ENCODE measurements at places on chromosomes 6 and 20. TPM values are rescaled to one million over a fixed set of nuclear protein-coding genes. Genes with fewer than 3 reads are reported as not detected.
A peak's percentile ranks its signal among the peaks of the same experiment; 100 is the strongest.

DNA sequence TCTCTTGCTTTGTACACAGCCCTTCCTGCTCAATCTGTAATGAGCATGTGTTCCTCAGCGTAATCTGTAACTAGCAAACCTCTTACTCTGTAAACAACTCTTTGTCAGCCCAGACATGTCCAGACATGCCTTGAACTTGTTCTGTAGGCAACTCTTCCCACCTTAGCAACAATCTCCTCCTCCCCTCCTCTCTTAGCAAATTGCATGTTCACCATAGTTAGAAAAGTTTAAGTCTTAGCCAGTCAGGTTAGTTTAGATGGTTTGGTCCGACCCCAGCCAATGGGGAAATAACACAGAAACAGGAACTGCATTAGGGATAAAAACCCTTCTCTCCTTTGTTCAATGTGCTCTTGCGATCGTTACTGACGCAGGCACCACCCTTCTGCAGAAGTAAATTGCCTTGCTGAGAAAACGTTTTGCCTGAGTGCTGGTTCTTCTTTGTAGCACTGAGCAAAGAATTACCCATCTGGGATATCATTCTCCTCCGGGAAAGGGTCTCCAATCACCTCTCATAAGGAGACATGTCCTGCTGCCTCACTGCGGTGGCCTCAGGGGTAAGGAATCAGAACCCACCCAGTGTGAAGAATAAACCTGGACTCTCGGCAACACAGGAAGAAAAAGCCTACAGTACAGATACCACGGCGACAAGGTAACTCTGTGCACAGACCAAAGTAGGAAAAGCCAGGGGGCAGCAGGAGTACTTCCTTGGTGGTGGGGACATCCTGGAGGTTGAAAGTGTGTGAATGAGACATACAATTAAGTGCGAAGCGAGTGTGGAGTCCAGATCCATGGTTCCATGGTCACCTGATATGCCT is 26.2 kb downstream of the PLN start:
- H3K4me1 ChIP-seq: no peaks in the 10 kb centered on the region
- no peak overlapping the region for H3K4me3 ChIP-seq
- no peak overlapping the region for H3K27ac ChIP-seq
- no peaks in the 10 kb centered on the region for H3K27me3 ChIP-seq
- DNase-seq: no peak

Gene GTF2H4
- polyA plus RNA-seq: 42.0 TPM

- no peak overlapping the region for H3K27ac ChIP-seq
- no peak for DNase-seq
- peaks cover 2% of the 10 kb centered on the region for H3K27me3 ChIP-seq
- no peaks in the 10 kb centered on the region for H3K36me3 ChIP-seq
- peaks cover 4% of the 10 kb centered on the region for H3K4me1 ChIP-seq
- H3K4me3 ChIP-seq: no peak overlapping the region
Observed at GRCh38 chr20:1472556-1473245, 6.1 kb upstream of the NSFL1C start.

DNA sequence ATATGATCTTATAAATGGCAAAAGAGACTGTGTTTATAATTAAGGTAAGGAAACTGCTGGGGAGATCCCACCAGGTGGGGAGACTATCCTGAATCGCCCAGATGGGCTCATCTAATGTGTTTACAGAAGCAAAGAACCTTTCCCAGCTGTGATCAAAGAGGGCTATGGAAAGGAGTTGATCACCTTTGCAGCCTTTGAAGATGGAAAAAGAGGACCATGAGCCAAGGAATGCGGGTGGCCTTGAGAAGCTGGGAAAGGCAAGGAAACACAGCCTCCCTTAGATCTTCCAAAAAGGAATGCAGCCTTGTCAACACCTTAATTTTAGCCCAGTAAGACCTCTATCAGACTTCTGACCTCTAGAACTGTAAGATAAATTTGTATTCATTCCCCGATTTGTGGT is 66.5 kb upstream of the ADGRG6 start:
- no peak for DNase-seq
- peaks cover 6% of the 10 kb centered on the region for H3K4me1 ChIP-seq
- no peaks in the 10 kb centered on the region for H3K36me3 ChIP-seq
- no peak overlapping the region for H3K4me3 ChIP-seq
- H3K27ac ChIP-seq: no peak overlapping the region

- no peak for DNase-seq
- H3K4me3 ChIP-seq: no peak overlapping the region
- H3K27ac ChIP-seq: no peak overlapping the region
- no peaks in the 10 kb centered on the region for H3K36me3 ChIP-seq
Observed at GRCh38 chr20:13678944-13679343, 40.2 kb upstream of the TASP1 start.

DNA sequence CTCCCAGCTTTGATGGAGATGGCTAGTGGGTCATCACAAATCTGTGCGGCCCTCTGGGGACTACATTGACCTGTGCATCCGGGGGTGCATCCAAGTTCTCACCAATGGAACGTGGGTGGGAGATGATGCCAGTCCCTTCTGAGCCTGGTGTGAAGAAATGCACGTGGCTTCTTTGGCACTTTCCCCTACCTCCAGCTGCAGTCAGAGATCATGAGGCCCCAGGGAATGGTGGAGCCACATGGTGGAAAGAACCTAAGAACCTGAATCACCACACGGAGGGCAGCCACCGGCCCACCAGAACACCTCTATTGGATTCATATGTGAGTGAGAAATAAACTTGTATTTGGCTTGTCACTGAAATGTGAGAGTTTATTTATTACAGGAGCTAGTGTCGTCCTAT is 9.9 kb upstream of the CDKN1A start:
- H3K36me3 ChIP-seq: no peaks in the 10 kb centered on the region
- DNase-seq: no peak
- no peak overlapping the region for H3K4me3 ChIP-seq
- H3K4me1 ChIP-seq: peaks cover 11% of the 10 kb centered on the region

Gene SNX5
- polyA plus RNA-seq: 112 TPM

DNA sequence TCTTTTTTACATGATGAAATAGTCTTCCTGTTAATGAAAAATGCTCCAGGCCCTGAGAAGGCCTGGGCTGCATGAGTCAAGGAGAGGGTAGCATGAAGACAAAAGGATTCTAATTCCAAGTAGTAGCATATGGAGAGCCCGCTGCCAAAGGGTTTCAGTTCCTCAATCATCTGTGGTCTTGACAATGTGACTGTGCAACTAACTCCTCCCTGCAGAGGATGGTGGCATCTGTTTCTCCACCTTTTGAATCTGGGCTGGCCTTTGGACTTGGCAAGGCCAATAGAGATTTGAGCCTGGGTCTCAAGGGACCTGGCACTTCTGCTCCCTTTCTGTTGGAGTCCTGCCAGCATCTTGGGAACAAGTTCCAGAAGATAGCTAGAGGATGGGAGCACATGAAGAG is 35.1 kb upstream of the ANKEF1 start:
- H3K36me3 ChIP-seq: no peaks in the 10 kb centered on the region
- no peaks in the 10 kb centered on the region for H3K27me3 ChIP-seq

DNA sequence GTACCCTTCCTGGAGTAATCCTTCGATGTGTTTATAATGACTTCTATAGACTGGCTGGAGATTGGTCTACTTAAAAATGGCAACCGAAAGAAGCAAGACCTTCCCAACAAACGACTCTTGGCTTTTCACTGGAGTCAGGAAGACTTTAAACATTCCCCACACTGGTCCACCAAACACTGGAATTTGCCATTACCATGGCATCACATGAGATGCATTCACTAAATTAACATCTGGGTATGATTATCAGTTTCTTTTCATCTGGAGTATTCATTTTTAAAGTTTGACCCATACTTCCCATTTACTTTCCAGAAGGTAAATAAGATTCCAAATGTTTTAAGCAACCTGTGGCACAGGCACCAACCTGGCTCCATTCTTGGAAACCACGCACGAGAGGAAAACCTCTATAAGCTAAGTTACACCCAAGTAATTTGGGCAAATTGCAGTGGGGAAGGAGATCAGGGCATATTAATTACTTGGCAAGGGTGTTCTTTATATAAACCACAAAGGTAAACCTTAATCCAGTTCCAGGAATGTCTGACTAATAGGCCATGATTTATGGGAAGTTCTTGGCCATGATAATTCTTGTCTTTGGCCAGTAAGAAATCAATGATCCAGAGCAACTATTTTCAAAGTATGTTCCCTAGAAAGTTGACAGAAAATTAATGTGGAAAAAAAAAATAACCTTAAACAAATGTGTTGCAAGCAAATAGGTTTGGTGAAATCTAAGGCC is 190.0 kb upstream of the COL21A1 start:
- DNase-seq: no peak
- no peaks in the 10 kb centered on the region for H3K36me3 ChIP-seq
- no peaks in the 10 kb centered on the region for H3K4me1 ChIP-seq
- no peaks in the 10 kb centered on the region for H3K27me3 ChIP-seq
- H3K4me3 ChIP-seq: no peak overlapping the region
- H3K27ac ChIP-seq: no peak overlapping the region

GRCh38 chr6:124599656-124600055 is 362.6 kb upstream of the RNF217 start:
- DNase-seq: no peak
- no peak overlapping the region for H3K27ac ChIP-seq
- no peaks in the 10 kb centered on the region for H3K36me3 ChIP-seq
- H3K4me1 ChIP-seq: no peaks in the 10 kb centered on the region
- no peak overlapping the region for H3K4me3 ChIP-seq

DNA sequence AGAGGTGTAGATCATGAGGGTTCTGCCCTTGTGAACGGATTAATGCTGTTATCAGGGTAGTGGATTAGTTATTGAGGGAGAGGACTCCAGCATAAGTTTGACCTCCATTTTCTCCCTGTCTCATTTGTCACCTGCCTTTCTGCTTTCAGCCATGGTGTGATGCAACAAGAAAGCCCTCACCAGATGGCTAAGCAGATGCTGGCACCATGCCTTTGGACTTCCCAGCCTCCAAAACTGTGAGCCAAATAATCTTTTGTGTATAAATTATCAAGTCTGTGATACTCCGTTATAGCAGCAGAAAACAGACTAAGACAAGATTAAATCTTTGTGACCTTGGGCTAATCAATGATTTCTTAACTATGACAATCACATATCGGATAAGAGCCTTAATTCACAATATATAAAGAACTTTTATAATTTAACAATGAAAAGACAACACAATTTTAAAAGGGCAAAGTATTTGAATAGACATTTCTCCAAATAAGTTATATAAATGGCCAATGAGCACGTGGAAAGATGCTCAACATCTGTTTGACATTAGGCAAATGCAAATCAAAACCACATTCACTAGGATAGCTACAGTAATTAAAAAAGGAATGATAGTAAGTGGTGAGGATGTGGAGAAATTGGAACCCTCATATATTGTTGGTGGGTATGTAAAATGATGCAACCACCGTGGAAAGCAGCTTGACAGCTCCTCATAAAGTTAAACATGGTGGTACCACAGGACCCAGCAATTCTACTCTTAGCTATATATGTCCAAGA is 45.3 kb upstream of the IFNGR1 start:
- H3K36me3 ChIP-seq: no peaks in the 10 kb centered on the region
- no peaks in the 10 kb centered on the region for H3K27me3 ChIP-seq
- DNase-seq: no peak

DNA sequence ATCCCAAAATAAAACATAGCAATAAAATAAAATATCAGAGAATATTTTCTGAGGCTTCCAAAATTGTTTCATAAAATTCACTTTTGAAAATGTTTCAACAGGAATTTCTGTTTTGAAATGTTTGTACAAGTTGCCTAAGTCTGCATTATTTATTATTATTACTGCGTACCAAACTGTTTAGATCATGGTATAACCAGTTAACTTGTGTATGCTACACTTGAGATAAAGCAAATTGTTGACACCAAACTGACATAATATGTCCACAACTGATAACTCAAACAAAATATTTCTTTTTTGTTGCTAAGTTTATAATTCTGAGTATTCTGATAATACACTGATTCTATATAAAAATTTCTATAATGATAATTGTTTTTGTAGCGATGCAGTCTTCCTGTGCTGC is 531.8 kb upstream of the EYS start:
- H3K4me3 ChIP-seq: no peak overlapping the region
- H3K27ac ChIP-seq: no peak overlapping the region
- H3K27me3 ChIP-seq: no peaks in the 10 kb centered on the region
- no peaks in the 10 kb centered on the region for H3K36me3 ChIP-seq

Gene PNLDC1
- polyA plus RNA-seq: 0.63 TPM

- H3K27me3 ChIP-seq: no peaks in the 10 kb centered on the region
- no peak overlapping the region for H3K27ac ChIP-seq
- no peak overlapping the region for H3K4me3 ChIP-seq
- DNase-seq: no peak
Observed at GRCh38 chr20:52209154-52209571, 17.6 kb upstream of the ZFP64 start.

Gene JPH2
- 1.4 TPM for polyA plus RNA-seq

Gene PDE10A
- polyA plus RNA-seq: 15.6 TPM

DNA sequence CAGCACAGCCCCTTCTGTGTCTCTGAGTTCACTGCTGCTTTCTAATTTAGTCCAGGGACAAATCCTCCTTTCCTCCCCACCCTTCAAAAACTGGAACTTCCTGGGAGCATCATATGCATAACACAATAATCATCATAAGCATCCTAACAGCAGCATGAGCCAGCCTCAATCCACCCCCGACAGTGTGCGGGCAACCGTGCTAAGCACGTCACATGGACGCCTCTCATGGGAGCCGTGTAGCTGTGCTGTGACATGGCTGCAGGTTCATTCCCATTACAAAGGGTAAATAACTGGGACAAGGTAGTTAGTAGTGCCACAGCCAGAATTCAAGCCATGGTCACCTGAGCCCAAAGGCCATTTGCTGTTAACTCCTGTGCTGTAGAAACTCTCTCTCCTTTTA is 24.5 kb upstream of the ULBP3 start:
- no peak overlapping the region for H3K4me3 ChIP-seq
- DNase-seq: no peak
- H3K27me3 ChIP-seq: peaks cover 2% of the 10 kb centered on the region
- H3K4me1 ChIP-seq: peaks cover 26% of the 10 kb centered on the region
- no peaks in the 10 kb centered on the region for H3K36me3 ChIP-seq

- no peak for DNase-seq
- no peak overlapping the region for H3K27ac ChIP-seq
- H3K4me1 ChIP-seq: peaks cover 9% of the 10 kb centered on the region
- H3K27me3 ChIP-seq: no peaks in the 10 kb centered on the region
Observed at GRCh38 chr6:16425881-16426615, 187.7 kb downstream of the GMPR start.

Gene MYCT1
- 6.2 TPM for polyA plus RNA-seq

GRCh38 chr6:130282234-130282995 is 59.7 kb upstream of the SAMD3 start:
- no peaks in the 10 kb centered on the region for H3K36me3 ChIP-seq
- H3K4me3 ChIP-seq: no peak overlapping the region
- no peak overlapping the region for H3K27ac ChIP-seq

Gene ARMH2
- polyA plus RNA-seq: 0.33 TPM

Gene MAK
- polyA plus RNA-seq: 2.4 TPM

- H3K4me1 ChIP-seq: peaks cover 28% of the 10 kb centered on the region
- H3K4me3 ChIP-seq: no peak overlapping the region
- peak overlapping the region; percentile 67 for H3K27ac ChIP-seq
- no peak for DNase-seq
- no peaks in the 10 kb centered on the region for H3K36me3 ChIP-seq
Observed at GRCh38 chr20:51529758-51530157, 12.8 kb downstream of the NFATC2 start.
